RWPE1 (cell line): ENCODE measurements at places on chromosomes 7 and 10.

DNA sequence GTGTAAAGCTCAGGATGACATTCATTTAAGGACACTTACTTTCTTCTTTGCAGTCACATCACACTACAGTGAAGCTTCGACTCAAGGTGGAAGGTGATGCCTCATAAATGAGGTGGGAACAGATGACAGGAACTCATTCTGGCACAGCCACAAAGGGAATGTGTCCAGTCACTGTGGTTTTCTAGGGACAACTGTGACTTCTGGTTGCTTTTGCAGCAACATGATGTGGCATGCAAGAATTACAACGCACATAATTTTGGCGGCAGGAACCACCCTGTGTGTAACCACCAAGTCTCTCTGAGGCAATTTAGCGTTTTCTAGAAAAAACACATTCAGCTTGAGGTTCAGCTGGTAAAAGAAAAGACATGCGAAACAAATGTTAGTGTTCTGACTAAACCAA is 32.0 kb upstream of the FERD3L start:
- DNase-seq, result no peak

DNA sequence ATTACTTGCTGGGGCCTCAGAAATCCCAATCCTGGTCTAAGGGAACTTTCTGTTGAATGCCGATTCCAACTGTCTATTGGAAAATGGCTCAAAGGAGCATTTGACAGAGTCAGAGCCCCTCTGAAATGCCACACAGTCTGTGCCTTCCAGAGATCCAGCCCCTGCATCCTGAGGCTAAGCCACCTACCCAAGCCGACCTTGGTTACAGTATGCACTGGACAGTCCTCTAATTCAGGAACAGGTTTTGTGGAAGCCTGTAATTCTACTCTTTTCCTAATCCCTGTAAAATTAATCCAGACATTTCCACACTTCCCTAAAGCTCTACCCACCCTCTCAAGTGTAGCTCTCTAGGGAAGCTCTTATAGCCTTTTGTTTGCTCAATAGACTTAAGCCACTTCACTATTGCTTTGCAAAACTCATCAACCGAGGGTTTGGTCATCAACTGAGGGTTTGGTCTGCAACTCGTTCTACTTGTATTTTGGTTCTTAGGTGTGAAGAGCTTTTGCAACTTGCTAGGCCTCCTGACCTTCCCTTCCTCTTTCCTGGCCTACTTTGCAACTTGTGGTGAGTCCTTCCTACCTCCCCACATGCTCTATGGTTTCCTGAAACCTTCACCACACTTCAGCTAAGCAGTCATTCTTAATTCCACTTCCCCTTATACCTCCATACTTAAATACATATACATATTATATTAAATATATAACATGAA is 364.8 kb downstream of the SFMBT2 start:
- DNase-seq, result no peak

DNA sequence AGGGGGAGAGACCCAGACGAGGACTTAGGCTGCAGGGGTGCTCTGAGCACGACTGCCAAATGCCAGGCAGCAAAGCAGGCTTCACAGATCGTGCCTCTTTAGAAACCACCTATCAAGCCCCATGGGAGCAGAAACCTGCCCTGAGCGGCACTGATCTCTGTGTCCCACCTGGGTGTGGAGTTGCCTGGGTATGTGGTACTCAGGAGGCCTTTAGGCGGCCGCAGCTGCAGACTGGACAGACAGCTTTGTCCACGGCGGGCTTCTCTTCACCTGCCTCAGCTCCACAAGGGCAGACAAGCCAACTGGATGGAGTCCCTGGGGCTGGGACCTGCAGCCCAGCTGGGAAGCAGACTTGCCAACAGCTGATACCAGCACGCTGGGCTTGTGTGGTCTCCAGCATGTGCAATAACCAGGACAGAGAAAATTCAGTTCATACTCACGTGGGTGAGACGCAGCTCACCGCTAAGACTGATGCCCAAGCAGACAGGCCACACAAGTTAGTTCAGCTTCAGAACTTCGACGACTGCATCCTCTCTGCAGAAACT is 163.2 kb downstream of the EBF3 start:
- no peak for DNase-seq

DNA sequence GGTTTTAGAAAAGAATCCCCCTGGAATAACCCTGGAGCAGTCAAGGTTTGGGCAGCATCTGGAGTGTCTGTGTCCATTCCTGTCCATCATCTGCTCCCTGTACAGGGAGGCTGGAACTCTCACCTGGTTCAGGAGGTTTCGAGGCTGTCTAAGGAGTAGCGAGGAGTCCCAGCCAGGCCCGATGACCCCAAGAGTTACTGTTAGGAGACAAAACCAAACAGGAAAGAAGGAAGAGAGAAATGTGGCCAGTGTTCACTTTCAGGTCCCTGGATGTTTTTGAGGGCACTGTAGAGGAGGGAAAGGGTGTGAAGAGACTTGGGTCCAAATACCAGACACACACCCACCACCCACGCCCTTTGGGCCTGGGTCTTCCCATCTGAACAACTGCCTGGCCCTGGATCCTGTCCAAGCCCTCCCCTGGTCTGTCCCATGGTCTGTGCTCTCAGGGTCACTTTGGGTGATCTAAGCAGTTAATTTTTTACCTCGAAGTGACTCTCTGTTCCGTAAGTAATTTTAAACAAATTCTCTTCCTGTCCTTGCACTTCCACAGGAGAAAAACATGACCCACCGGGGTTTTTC is 117.1 kb downstream of the ZMIZ1 start:
- no peak for DNase-seq

DNA sequence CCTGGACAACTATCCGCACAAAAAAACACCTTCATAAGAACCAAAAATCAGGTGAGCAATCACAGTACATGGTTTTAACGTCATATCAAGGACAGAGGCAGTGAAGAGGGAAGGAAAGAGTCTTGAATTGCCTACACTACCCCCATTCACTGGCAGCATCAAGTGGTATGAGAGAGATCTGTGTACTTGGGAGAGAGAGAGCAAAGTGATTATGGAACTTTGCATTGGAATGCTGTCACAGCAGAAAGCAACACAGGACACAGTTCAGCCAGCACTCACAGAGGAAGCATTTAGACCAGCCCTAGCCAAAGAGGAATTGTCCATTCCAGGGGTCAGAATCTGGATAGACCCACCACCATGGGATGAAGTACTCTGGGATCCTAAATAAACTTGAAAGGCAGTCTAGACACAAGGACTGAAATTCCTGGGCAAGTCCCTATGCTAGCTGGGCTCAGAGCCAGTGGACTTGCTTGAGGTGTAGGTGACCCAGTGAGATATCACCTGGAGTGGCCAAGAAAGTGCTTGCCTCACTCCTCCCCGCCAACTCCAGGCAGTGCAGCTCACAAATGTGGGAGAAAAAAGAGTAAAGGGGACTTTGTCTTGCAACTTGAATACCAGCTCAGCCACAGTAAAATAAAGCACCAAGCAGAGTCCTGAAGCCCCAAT is 30.5 kb upstream of the SFTPD start:
- DNase-seq, result no peak

DNA sequence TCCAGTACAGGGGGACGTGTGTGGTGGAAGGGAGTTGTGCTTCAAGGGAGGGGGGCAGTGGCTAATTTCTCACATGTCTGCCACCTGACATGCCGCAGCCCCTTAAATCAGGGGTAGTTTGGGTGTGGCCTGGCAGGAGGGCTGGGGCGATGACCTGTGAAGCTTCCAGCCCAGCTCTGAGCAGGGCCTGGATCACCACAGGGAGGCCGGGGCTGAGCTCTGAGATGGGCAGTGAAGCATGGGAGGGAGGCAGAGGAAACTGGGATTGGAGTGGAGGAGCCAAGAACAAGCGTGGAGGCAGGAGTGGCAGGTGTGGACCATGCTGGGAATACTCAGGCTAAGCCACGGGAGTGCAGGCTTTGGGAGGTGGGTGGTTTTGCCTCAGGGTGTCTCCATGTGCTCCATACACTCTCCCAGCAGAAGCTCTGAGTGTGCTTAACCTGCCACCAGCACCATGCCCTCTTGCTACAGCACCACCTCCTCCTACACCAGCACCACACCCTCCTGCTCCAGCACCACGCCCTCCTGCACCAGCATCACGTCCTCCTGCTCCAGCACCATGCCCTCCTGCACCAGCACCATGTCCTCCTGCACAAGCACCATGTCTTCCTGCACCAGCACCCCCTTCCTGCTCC is 99.3 kb upstream of the SHH start:
- DNase-seq, result no peak

- no peak for DNase-seq
Measured at GRCh38 chr10:35399414-35400009, 63.2 kb downstream of the CCNY start.

DNA sequence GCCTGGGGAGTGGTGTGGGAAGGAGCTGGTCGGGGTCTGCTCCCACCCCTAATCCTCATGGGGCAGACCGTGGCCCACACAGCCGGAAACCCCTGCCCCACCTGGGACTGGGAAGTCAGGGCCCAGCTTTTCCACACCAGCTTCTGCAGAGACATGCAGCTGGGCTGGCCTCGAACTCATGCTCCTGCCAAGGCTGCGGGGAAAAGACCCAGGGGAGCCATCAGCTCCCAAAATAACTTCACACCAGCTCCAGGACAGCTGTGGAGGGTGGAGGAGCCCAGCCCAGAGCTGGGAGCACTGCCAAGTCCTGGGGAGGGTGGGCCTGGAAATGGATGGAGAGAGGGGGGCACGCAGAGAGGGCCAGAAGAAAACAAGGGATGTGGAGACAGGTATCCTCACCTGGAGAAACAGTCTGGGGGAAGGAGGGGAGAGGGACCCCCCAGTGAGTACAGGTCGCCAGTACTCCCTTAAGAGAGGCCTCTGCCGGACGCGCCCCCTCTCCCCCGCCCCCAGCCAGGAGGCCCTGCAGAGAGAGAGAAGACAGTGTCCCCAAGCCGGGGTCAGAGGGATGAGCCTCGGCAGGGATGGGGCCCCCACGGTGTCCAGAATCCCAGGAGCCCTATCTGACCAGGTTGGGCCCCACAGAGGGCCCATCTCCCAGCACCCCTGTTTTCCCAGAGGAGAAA is 11.5 kb upstream of the GRIFIN start:
- no peak for DNase-seq

- no peak for DNase-seq
Measured at GRCh38 chr10:102752266-102752930, 8.7 kb downstream of the WBP1L start.

GRCh38 chr7:131336956-131337355 is 9.3 kb downstream of the MKLN1 start:
- no peak for DNase-seq
